Foreskin keratinocyte (primary cell): ENCODE measurements at places on chromosomes 6 and 20. TPM values are rescaled to one million over a fixed set of nuclear protein-coding genes. Genes with fewer than 3 reads are reported as not detected.

DNA sequence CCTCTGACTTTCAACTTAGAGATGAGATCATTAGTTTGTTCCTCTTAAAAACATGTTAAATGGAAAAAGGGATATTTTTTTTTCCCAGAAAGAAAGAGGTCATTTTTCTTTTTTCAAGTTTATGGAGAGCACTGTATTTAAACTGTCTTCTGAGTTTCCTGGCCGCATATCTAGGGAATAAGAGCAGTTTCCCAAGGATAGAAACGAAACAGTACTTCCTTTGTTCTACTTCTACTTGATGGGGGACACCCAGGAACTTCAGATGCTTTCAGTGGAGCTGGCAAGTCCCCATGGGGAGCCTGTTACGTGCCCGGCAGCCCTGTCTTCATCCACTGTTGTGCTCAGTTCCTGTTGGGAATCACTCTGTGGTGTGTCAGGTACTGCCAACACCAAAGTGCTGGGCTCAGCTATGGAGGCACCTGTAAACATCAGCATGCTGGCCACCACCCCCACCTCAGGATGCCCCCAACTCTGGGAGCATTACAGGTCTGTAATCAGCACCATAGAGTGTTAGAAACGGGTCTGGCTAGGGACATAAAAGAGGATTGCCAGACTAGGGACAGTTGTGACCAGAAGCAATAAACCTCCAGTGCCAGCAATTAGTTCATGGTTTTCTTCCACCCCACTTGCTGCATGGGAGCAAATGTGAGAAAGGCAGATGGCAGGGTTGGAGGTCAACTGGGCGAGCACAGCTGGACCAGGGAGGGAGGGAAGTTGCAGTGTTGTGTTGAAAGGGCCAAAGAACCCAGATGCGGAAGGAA lies 221.7 kb upstream of the ECI2 start:
- no peak for DNase-seq

DNA sequence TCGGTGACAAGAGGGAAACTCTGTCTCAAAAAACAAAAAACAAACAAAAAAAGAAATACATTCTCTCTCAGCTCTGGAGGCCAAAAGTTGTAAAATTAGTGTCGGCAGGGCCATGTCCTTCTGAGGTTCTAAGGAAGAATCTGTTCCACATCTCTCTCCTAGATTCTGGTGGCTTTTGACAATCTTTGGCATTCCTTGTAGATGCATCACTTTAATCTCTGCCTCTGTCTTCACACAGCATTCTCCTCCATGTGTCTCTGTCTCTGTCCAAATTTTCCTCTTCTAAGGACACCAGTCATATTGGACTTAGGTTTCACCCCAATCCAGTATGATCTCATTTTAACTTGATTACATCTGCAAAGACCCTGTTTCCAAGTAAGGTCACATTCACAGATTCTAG lies 9.1 kb downstream of the PPP2R5D start:
- no peak for DNase-seq

GRCh38 chr20:37627767-37628130 lies 66.1 kb upstream of the CTNNBL1 start:
- DNase-seq = no peak

GRCh38 chr6:38974389-38975151 lies 74.0 kb upstream of the GLP1R start:
- no peak for DNase-seq

DNA sequence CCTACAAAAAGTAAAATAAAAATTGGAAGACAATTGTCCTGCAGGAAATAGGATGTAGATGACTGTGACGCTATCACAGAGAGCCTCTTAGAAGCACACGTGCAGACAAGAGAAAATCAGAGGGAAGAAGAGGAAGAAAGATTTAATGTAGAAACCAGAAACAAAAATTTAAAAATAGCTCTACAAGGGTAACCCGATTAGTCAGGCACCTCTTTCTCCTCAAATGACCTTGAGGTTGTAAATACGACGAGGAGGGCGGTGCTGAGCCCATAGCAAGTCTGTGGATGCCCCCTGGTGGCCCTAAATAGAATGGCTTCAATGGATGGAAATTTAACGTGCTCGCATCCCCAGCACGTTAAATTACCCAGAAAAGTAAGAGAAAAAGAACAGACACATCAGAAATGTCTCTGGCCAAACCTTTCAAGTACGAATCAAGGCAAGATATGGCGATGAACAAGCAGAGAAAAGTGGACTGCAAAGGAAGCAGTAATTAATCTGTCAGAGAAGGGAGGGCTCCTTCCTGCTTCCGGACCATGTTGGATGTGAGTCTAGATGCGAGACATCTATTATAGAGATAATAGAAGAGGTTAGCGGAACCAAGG lies 4.2 kb upstream of the PRPH2 start:
- DNase-seq = peak; percentile 44

DNA sequence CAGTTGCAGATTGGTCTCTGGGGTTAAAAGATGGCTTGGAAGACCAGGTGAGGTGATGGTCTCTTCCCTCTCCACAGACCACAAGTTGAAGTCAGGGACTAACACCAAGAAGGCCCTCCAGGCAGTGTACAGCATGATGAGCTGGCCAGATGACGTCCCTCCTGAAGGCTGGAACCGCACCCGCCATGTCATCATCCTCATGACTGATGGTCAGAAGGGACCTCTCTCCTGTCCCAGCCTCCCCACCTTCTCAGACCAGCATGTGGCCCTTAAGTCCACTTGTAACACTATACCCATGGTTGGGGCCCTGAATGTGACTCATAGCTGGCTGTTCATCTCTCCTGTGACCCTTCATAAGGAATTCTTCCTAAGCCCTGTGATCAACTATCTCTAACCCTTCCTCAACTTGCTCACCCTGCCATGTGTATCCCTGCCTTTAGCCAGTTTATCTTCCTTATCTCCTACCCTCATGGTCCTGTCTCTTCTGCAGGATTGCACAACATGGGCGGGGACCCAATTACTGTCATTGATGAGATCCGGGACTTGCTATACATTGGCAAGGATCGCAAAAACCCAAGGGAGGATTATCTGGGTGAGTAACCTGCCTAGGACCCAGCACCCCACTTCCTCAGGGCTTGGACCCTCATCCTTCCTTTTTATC lies 3.0 kb downstream of the CFB start:
- no peak for DNase-seq

DNA sequence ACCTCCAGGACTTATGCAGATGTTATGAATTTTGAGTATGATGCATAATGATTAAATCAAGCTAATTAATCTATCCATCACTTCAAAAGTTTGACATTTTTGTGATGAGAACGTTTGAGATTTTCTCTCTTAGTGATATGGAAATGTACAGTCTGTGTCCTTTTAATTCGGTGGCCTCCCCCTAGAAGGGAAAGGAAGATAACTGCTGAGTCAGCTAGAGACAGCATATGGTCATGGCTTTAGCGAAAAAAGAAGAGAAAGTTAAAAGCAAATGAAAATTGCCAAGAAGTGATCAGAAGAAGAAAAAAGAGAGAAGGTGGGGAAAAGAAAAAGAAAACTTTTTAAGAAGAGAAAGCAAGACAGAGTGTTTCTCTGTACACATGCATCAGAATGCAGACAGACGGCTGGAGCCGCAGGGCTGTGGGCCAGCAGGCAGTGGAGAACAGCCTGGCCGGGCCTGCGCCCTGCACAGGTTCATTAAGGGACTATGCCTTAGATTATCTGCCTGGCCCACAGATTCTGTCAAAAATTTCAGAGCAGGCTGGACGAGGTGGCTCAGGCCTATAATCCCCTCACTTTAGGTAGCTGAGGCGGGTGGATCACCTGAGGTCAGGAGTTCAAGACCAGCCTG lies 7.7 kb downstream of the PRR18 start:
- DNase-seq = no peak

GRCh38 chr6:32073101-32073500 lies 34.9 kb downstream of the CYP21A2 start:
- no peak for DNase-seq

- peak; percentile 69 for DNase-seq
Measured at GRCh38 chr6:83309344-83309743, 116.2 kb downstream of the RWDD2A start.

DNA sequence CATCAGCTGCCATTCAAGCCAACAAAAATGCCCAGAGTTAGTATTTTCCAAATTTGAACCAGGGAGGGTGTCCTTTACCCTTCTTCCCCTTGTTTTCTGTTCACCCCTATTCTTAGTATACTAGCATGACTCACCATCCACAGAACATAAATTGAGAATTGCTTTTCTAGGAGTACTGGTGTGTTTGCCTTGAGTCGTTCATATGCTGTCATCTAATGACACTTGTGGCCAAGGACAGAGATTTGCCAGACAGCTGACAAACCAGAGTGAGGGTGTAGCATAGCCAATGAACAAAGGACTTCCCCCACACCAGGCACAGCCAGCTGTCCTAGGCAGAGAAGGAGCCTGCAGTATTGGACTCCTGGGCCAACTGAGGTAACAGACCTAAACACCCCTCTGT lies 62.2 kb downstream of the FILIP1 start:
- no peak for DNase-seq

DNA sequence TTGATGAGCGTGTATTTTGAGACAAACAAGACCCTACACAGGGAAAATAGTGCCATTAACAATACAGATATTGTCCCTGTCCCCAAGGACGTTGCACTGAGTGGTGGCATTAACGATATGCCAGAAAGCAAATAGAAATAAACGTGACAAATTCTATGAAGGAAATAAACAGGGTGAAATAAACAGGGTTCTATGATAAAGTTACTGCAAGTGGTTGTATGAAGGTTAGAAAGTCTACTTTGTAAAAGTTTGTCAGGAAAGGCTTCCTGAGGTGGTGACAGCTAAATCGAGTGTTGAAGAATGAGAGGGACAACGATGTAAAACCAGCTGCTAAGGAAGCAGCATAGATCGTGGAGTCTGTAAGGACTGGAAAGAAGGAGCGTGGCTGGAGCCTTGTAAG lies 380.2 kb downstream of the LAMA2 start:
- DNase-seq = no peak

DNA sequence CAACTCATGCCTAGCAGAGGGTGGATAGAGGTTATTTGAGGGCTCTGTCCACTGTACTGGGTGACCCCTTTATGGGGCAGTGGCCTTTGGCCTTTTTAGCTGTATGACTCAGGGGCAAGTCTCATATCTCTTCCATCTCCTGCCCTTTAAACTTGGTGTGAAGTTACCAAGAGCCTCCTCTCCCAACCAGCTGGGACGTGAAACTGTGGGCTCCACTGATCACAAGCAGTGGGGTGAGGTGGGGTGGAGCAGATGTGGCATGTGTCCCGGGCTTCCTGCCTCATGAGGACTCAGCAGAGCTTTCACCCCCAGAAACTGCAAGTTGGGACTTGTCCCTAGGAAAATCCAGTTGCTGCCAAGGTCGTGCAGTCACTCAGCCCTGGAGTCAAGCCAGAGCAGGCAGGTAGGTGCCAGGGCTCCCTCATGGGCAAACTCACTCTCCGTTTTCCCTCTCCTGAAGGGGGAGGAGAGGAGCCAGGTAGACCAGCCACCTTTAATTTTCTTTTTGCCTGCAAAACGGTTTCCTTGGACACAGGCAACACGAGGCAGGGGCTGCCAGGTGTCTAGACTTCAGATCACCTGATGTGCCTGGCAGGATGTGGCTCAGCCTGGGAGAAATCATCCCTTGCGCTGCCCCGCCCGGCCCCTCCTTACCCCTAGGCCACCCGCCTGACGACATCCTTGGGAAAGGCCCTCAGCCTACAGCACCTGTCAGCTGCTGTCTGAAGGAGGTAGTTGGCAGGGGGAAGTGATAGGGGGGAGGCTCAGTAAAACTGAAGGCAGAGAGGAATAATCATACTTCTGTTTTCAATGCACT lies 4.0 kb downstream of the CDKN1A start:
- peak; percentile 98 for DNase-seq

The GPR6 gene
- not detected in 2 replicates for total RNA-seq

The HSPA12B gene
- total RNA-seq = 0.04 and 0.10 TPM in 2 replicates

The IYD gene
- total RNA-seq = not detected in 2 replicates

The GABRR1 gene
- not detected in 2 replicates for total RNA-seq

The NOP56 gene
- 300 and 394 TPM in 2 replicates for total RNA-seq

The SPATS1 gene
- not detected in 2 replicates for total RNA-seq

The TOX2 gene
- total RNA-seq = 0.14 TPM in 2 replicates

The ZFP57 gene
- total RNA-seq = 1.3 and 20.1 TPM in 2 replicates

The RAET1L gene
- total RNA-seq = 1.1 and 2.4 TPM in 2 replicates

The CCM2L gene
- total RNA-seq = not detected in 2 replicates

The TRIM15 gene
- total RNA-seq = not detected in 2 replicates

The MTRF1L gene
- total RNA-seq = 15.0 and 18.8 TPM in 2 replicates

The EPB41L1 gene
- 1.5 and 2.0 TPM in 2 replicates for total RNA-seq

The ZBTB46 gene
- total RNA-seq = 0.20 and 0.21 TPM in 2 replicates

The AGER gene
- 2.7 and 3.2 TPM in 2 replicates for total RNA-seq

The CALHM6 gene
- total RNA-seq = 3.0 and 3.2 TPM in 2 replicates
